ENCODE measurements at places on chromosomes 12 and 14.
A peak's percentile ranks its signal among the peaks of the same experiment; 100 is the strongest.

GRCh38 chr14:68899033-68899603 lies 80.0 kb downstream of the ACTN1 start:
- DNase-seq: no peak

DNA sequence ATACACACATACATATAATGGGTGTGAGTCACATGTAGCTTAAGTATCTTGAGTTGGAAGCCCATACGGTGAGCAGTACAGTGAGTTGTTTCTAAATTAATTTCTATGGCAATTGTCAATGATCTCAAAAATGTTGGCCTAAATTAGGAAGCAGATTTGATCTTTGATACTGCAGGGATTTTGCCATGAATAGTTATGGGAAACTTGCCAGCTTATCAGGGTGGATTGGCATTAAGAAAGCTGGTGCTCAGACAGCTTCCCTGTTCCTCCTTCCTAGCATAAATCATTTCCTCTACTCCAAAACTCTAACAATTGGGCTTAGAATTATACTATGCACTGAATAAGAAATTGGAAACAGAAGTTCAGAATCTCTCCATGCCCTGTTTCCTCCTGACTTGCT lies 150.9 kb upstream of the FRMD6 start:
- no peak for DNase-seq

DNA sequence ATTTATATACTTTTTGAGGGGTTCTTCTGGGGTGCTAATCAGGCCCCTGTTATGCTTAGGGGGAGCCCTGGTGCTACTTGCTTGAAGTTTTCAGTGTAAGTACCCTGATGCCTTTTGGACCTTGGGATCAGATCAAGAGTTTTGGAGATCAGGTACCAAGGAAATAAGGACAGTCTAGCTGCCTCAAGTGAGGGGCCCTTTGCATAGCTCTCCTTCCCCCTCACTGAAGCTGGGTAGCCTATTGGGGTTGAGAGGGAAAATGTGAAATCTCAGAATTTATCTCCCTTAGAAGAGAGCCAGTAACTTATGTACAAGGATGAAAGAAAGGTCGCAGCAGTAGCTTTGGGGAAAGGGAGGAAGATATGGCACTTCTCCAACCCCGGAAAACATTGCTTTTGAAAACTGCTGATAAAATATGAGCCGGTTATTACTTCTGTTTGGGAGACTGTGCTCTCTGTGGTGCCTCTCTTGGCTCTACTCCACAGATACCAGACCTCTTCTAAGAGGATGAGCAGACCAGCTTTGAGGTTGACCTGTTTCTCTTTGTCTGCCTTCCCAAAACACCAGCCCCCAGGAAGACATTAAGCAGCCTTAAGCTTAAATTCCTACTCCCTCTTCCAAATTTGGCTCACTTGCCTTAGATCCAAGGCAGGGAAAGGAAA lies 8.8 kb upstream of the AMHR2 start:
- DNase-seq: no peak

DNA sequence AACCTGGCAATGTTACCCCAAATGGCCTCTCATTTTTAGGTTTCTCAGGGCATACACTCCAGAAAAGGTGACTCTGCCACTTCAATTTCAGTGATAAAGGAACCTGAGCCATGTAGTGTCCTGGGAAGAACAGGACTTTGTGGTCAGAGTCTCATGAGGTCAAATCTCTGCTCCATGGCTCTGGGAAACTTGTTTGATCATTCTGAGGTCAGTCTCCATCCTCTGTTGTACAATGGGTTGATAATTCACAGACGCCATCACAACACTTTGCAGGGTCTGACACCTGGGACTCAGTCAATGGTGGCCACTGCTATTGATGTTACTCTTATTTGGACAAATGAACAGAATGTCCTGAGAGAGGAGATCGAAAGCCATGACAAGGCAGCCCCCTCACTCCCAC lies 31.1 kb upstream of the SMOC1 start:
- DNase-seq: no peak

GRCh38 chr12:18411453-18411852 lies 150.1 kb downstream of the PIK3C2G start:
- DNase-seq: no peak

DNA sequence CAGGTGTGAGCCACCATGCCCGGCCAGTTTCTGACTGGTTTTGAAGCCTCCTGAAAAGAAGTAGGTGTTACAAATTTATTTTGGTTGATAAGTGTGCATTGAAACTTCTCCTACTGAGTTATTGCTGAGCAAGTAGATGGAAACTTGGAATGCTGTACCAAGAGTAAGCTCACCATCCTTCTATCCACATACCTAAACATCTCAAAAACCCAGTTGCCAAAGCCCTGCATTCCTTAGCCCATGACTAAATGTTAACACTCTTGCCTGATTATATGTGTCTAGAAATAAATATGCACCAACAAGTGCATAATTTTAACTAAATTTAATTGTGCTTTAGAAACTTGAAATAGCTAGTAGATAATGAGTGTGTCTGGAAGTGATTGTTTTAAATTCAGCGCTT lies 357.8 kb downstream of the DUSP6 start:
- no peak for DNase-seq

GRCh38 chr14:59161561-59162175 lies 26.8 kb upstream of the DAAM1 start:
- DNase-seq: no peak

- no peak for DNase-seq
Measured at GRCh38 chr12:49567302-49567610, 686 bp downstream of the MCRS1 start.

DNA sequence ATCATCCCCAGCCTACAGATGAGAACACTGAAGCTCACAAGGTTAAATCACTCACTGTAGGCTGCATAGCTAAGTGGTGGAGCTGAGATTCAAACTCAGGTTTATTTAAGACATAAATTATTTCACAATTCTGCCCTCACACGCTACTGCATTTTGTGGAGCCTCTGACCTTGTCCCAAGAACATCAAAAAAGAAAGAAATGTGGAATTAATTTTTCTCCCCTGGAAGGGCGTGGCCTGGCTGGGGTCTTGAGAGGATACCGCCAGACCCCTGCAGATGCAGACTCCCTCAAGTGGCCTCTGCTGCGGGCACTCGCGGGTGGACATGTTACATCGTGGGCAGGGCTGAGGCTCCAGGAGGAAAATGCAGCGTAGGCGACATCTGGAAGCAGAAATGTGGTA lies 40.6 kb downstream of the LTBP2 start:
- DNase-seq: no peak

DNA sequence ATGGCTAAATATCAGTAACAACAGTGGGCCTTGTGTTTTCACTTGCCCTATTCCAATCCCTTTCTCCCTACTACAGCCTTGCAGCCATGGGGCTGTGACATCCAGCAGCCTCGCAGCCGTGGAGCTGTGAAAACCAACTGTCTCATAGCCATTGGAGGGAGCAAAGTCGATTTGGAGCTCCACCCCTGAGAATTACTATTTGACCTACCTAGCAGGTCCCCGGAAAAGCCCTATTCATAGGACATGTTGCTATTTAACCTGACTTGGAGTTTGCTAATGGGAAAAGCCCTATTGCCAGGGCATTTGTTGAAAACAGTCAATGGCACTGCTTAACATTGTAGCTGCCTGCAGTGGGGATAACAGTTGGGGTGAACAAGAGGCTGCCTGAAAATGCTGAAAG lies 33.3 kb downstream of the ERG28 start:
- DNase-seq: no peak

GRCh38 chr12:11868027-11868426 lies 202.7 kb upstream of the BCL2L14 start:
- no peak for DNase-seq

- no peak for DNase-seq
Measured at GRCh38 chr12:12091977-12092663, 21.4 kb downstream of the BCL2L14 start.

GRCh38 chr12:53115891-53116648 lies 12.8 kb downstream of the SOAT2 start:
- DNase-seq: no peak

GRCh38 chr14:24241829-24242443 lies 487 bp downstream of the TINF2 start:
- DNase-seq: peak; percentile 79

DNA sequence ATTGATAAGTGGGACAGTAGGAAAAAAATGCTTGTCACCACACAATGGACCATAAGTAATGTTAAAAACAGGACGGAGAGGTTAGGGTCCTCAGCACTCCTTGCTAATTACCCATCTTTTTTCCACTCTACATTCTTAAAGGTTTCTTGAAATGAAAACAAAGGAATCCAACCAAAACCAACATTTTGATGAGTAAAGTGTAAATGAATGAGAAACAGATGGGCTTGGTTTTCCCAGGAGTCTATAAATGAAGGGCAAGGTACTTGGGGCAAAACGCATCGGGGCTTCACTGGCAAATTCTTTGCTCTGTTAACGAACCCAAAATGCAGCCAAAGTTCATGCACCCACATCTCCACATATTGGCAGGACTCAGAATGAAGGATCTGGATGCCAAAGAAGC lies 129.2 kb upstream of the BMP4 start:
- no peak for DNase-seq

- no peak for DNase-seq
Measured at GRCh38 chr12:106511365-106511764, 71.4 kb upstream of the RFX4 start.

GRCh38 chr14:51479584-51480325 lies 172.0 kb upstream of the FRMD6 start:
- DNase-seq: no peak

DNA sequence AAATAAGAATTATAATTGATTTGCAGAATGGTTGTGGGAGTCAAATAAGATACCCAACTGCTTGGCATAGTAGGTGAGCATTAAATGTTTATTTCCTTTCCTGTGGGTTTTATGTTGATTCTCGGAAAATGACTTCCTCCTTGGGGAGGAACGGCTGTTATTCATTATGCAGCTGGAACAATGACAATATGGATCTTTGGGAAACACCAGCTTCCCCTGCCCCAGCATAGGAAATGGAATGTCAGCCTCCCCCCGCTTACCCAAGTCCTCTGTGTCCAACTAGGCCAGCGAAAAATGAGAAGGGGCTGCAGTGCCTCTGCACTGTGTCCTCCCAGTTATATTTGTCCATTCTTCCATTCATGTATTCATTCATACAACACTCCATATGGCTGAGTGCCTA lies 11.7 kb upstream of the CCDC177 start:
- no peak for DNase-seq
